NCI-H1105 treated with DMSO at 0.1 percent for 48 hours (cell line): ENCODE measurements at places on chromosomes 7 and 10.

DNA sequence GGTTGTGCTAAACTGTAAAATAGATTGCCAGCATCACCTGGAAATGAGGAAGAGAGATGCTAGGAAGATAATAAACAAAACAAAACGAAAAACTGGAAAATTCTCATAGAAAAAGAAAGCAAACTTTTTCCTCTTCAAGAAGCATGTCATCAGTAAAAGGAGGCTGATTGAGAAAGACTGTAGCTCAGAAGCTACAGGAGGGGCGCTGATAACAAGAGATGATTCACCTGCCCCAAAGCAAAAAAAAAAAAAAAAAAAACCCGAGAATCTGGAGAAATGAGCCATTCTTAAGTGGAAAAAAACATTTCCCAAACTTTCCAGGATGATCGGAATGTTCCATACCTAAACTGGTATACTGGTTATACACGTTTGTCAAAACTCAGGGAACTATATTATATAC lies 130.5 kb upstream of the C1QL3 start:
- no peak for DNase-seq

DNA sequence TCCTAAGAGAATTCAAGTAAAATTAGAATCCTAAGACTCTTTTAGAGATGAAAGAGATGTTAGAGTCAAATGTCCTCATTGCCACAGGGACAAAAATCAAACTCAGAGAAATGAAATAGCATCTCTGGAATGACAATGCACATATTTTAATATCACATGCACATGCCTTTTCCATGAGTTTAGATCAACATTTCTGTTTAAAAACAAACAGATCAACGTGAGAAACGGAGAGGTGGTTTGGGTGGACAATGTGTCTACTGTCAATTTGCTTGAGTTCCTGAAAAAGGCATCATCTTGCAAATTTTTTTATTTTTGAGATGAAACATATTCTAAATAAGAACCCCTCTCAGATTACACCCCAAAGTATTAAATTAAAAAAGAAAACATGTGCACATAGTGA lies 130.0 kb downstream of the CHRM2 start:
- no peak for DNase-seq

DNA sequence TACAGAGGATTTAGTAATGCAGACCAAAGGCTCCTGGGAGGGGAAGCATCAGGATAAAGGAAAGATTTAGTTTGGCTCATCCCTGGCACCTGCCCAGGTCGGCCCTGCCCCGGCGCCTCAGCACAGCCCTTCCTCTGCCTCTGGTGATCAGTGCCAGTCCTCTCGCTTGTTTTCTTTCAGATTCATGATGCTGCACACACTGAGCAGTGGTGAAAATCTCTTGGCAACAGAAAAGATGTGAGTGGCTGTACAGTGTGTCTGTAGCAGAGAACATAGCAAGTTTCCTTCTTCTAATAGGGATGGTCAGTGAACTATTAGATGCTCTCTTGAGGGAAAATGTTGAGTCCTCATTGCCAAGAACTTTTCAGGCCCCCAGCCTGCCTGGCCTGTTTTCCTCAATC lies 994.1 kb downstream of the KCNMA1 start:
- no peak for DNase-seq

DNA sequence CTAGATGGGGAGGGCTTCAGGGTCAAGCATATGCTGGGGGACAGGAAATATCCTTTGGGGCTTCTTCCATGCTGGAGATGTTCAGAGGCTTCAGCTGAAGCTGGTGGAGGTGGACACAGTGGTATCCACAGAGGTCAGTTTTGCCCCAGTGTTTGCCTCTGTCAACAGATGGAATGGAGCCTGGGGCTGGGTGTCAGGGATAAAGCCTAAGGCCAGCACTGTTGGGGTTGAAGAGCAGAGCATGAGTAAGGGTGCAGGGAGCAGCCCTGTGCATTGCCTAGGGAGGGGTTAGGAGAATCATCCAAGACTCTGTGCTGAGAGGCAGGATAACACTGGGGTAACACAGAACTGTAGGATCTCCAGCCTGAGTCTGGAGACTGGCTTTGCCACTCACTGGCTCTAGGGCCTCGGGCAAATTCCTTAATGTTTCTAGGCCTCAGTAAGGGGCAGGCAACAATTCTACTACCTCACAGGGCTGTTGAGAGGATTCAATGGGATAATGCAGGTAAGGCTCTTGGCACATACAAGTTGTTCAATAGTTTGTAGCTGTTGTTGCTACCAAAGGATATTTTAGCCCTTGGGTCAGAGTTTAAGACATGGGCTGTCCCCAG lies 21.8 kb upstream of the MYL7 start:
- DNase-seq: no peak

DNA sequence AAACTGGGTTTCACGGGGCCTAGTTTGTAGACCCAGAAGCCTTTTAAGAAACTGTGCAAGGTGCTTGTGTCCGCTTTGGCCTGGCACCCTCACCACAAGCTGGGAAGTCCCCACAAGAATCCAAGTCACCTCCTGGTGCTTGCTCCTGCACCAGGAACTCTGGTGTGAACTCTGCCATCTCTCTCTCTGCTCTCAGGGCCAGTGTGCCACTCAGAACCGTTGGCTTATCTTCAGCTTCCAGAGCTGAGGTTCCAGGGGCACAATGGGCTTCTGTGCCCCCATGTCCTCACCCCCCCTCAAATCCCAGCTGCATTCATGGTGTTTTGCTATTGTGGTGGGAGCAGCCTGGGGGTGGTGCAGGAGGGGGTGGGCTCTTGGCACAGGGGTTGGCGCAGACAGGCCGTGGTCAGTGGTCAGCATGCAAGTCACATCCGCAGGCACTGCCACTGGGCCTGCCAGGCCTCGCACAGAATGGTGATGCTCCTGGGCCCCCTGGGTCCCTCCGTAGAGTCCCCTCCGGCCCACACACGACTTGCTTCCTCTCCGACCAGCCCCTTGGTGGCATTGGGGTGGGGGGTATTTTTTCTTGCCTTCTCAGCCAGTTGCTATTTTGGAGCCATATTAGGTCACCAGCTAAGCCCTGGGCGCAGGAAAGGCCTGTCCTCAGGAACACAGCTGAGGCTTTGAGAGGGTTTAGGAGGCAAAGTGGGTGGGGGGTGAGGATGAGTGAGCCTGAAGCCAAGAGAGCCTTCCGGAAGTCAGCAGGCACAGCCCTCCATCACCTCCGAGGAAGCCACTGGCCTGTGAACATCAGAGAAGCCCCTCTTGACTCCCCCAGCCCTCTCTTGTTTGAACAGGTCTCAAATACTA lies 3.0 kb downstream of the ZCCHC24 start:
- no peak for DNase-seq

GRCh38 chr10:122062831-122063674 lies 74.1 kb downstream of the TACC2 start:
- no peak for DNase-seq

GRCh38 chr10:2980791-2981360 lies 86.5 kb upstream of the PFKP start:
- no peak for DNase-seq

DNA sequence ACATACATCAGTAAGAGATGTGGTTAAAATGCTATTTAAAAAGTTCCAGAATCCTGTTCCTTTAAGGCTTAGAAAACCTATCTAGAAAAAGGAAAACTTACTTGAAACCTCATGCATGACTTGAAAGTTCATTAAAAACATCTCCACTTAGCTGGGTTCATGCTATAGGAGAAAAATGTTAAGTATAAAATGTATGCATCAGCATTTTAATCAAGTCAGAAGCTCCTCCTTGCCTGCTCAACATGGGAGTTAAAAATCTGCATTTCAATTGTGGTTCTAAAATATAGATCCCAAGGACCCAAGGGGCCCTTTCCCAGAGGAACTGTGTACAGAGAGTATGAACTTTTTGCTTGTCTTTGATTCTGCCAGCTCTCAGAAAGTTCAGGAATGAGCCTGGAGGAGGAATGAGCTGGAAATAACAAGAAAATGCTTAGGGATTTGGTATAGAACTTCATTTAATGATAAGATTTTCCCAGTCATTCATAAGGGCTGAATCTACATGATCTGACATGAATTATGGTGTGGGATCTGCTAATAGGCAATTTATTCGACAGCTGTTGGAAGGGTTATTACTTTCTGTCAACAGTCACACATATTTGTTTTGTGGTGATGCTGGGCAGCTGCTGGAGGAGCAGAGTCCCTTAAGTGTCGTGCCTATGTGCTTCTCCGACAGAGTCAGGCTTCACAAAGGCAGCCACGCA lies 85.6 kb upstream of the MTPN start:
- peak; percentile 94 for DNase-seq

DNA sequence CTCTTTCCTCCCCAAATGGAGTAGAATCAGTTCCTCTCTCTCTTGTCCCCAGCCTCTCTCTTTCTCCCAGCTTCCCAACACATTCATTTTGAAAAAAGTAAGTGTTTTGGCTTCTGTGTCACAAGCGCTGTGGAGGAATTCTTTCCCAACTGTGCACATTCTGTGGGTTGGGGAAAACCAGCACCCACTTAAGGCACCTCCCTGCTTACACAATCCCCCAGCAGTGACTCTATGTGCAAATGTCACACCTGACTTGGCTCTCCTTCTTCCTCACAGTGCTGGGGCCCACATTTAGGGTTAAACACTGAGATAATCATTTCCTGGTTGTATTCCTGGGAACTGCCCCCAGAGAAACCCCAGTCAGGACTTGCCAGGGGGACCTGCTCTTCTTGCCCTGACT lies 358.1 kb upstream of the ZNF32 start:
- no peak for DNase-seq

DNA sequence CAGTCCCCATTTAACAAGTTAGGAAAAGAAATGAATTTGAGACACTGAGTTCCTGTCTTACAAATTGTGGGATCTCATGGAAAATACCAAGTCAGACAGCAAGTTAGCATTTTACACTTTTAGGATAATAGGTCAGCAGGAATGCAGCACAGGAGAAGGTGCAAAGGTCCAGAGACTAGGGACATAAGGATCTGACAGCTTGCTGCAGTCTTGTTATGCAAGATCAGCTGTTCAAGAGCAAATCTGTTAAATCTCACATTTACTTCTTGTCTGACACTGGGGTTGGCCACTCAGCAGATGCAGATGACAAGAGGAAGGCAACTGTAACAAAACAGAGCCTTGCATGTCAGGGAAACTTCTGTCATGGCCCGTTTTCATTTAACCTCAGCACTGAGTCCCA lies 239.6 kb downstream of the PHF14 start:
- no peak for DNase-seq
